ENCODE measurements at places on chromosomes 4 and X.
A peak's percentile ranks its signal among the peaks of the same experiment; 100 is the strongest.

DNA sequence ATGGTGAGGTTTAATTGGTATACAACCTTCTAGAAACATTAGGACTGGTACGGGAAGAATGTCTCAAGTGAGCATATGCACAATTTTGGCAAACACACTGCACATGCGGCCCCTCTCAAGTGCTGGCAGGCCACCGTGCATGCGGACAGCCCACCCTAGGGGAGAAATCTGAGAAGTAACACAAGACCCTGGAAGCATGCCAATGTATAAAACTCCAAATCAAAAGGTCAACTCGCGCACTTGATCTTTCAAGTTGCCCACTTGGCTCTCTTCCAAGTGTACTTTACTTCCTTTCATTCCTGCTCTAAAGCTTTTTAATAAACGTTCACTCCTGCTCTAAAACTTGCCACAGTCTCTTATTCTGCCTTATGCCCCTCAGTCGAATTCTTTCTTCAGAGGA is 488.3 kb downstream of the CFAP47 start:
- no peak for DNase-seq

GRCh38 chrX:120726294-120726693 is 96.4 kb upstream of the C1GALT1C1 start:
- DNase-seq, result no peak

DNA sequence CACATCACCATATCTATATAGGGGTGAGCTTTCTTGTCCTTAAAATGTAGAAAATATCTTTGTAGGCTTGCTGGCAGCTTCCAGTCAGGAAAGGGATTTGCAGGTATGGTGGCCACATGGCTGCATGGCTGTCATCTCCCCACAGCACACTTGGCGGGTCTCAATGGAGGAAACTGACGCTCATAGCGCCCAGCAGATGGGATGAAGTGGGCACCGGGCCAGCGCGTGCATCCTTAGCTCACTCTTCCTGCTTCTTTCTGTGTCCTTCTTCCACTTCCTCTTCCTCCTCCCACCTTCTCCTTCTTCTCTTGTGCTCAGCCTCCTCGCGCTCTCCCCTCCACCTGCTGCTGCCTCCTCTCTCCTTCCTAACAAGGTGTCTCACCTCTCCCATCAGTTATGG is 156.2 kb upstream of the PSAPL1 start:
- no peak for DNase-seq

GRCh38 chr4:151250706-151251105 is 26.3 kb upstream of the PRSS48 start:
- no peak for DNase-seq

- no peak for DNase-seq
Measured at GRCh38 chrX:78506248-78506647, 152.9 kb downstream of the RTL3 start.

DNA sequence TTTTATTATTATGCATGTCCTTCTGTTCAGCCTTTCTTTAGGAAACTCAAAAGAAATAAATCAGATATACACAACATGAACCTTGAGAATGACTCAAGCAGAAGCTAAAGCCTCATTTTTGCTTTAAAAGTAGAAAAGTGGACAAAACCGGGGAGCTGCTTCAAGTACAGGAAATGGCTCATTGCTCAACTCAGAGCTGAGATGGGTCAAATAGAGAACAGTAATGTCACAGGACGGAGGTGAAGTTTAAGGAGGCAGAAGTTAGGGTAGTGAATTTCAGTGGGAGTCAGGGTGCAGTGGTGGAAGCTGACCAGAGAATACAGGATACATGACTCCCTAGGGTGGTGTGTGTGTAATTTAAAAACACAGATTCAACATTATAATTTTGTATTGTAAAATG is 22.2 kb downstream of the PHKA2 start:
- DNase-seq, result no peak

- DNase-seq, result no peak
Measured at GRCh38 chr4:42330002-42330592, 67.2 kb upstream of the SHISA3 start.

- DNase-seq, result no peak
Measured at GRCh38 chr4:184313058-184313581, 95.4 kb upstream of the ENPP6 start.

DNA sequence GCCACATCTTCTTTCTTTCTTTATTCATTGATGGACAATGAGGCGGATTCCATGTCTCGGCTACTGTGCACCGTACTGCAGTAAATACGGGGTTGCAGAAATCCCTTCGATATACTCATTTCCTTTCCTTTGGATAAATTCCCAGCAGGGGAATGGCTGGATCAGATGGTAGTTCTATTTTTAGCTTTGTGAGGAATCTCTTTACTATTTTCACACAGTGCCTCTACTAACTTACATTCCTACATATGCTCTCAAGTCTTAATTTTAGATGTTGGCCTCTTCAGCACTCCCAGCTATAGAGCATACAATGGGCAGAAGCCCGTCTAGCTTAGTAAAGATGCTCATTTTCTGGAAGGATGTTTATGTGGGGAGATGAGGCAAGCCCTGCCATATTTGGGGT is 317.4 kb downstream of the ASMT start:
- no peak for DNase-seq

DNA sequence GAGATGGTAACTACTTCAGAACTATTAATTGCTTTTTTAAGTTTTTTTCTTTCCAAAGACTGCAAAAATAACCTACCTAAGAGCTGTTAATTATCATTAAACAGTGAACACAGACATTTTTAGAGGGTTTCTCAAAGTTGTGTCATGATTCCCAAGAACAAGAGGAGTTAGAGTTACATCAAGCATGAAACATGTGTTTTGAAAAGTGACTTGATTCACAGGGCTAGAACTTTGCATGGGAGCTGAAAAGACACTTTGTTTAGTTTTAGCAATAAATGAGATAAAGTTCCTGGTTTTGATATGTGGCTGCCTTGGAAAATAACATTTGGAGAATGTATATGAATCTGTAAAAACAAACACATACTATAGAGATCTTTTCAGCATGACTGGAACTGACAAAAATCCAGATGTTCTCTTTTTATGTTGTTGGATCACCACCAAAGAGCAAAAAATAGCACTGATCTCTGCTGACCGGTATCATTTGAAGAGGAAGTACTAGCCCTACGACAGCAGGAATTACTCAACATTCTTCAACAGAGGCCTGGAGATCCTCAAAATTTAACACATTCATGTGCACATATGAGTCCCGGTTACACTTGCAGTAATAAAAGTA is 173.0 kb upstream of the PCDH18 start:
- peak; percentile 37 for DNase-seq

GRCh38 chr4:64305565-64306254 is 103.5 kb downstream of the TECRL start:
- DNase-seq, result no peak

- DNase-seq, result peak; percentile 5
Measured at GRCh38 chr4:23060776-23061175, 368.0 kb downstream of the GBA3 start.

GRCh38 chr4:6868386-6868785 is 41.2 kb upstream of the TBC1D14 start:
- DNase-seq, result no peak

GRCh38 chrX:73765776-73766430 is 202.9 kb downstream of the CHIC1 start:
- DNase-seq, result no peak

GRCh38 chrX:129433461-129433860 is 89.8 kb downstream of the SMARCA1 start:
- DNase-seq, result no peak

DNA sequence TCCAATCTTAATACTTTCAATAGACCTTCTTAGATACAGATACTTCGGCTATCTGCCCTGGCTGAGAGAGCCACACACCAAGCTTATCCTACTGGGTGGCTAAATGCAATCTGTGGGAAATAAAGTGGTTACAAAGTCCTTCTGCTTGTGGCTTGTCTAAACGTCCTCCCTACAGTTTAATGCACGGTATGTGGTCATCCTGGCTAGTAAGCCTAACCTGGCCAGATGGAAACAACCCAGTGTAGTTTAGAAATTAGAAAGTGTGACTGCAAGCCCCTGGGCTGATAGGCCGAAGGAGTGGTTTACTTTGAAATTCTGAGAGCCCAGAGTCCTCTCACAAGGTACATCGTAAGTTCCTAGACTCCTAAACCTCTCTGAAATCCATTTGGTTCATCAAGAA is 47.9 kb downstream of the HELT start:
- no peak for DNase-seq

DNA sequence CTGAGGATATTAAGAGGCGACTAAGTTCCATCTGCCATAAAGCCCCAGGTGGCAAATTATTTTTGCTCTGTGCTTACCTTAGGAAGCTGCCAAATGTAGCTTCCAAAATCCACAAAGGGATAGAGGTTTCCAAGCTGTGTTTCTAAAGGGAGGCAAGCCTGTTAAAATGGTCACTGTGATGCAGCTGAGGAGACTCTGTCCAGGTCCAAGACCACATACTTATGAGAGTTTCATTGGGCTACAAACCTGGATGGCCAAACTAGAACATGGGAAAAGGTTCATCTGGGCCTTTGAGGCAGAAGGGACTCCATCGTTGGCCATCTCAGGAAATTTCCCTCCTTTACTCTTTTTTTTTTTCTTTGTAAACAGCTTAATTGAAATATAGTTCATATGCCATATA is 306.9 kb upstream of the FGF13 start:
- no peak for DNase-seq

DNA sequence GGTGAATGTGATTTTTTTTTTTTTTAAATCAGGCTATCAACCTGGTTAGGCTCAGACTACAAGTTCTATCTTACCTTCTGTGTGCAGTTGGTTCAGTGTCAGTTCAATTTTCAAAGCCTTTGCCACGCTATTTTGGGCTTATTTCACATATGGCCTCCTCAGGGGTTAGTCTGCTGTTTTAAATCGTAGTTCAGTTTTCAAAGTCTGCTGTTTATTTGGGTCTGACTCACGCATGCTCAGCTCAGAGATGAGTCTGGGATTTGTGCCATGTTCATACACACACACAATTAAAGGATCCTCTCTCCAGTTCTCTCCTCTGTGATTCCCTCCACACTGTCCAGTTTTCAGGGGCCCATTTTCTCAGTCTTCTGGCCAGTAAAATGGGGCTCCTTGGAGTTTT is 32.3 kb upstream of the ZFX start:
- DNase-seq, result no peak

DNA sequence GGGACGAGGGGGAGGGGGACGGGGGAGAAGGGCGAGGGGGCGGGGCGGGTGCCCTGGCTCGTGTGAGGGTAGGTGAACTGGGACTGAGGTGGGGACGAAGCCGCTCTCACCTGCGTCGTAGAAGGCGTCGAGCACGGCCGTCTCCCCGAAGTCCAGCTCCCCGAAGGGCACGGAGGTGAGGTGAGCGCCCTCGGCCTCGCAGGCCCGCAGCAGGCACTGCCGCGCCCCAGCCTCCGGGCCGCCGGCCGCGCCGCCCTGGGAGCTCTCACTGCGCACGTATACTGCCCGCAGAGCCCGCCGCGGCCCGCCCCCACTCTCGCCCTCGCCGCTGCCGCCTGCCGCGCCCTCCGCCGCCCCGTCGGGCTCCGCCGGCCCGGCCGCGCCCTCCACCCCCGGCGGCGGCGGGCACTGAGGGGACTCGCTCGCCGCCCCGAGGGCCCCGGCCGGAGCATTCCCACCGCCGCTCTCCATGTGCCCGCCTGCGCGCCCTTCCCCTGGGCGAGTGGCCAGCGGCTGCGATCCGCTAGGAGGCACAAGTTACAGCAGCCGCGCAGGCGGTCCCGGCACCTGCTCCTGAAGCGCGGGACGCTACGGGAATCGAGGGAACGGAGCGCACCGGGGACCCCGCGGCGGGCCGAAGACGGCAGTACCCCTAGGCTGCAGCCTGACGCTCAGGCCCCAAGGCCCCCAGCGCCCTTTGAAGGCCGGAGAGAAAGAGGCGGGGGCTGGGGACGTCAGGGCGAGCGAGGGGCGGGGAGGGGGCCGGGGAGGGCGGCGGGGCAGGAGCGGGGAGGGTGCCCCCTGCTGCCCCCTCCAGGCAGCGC is at the start of gene MAP3K15:
Gene MAP3K15, minus strand, starts transcription at position 718 of the 824 bp plus-strand sequence. Its CDS starts 247 bp downstream, at position 471.
- no peak for DNase-seq

Measured in COLO829 (cell line).